Activated T-helper 2 cell treated with anti-CD3 and anti-CD28 coated beads, Interferon-gamma antibody, Interleukin-2, Interleukin-4, amounts not matched to agents 10 μg/mL and 5 μg/mL and 100 μg/mL, durations not matched to agents 14 hours and 24 hours and 36 hours (primary cell): ENCODE measurements at places on chromosomes 1 and 21. TPM values are rescaled to one million over a fixed set of nuclear protein-coding genes. Genes with fewer than 3 reads are reported as not detected.

The SLC1A7 gene
- not detected in 2 replicates for total RNA-seq

The B3GALT2 gene
- total RNA-seq: not detected in 2 replicates

The CXADR gene
- total RNA-seq: 0.39 and 0.64 TPM in 2 replicates

The TNFRSF1B gene
- 150 and 153 TPM in 2 replicates for total RNA-seq

DNA sequence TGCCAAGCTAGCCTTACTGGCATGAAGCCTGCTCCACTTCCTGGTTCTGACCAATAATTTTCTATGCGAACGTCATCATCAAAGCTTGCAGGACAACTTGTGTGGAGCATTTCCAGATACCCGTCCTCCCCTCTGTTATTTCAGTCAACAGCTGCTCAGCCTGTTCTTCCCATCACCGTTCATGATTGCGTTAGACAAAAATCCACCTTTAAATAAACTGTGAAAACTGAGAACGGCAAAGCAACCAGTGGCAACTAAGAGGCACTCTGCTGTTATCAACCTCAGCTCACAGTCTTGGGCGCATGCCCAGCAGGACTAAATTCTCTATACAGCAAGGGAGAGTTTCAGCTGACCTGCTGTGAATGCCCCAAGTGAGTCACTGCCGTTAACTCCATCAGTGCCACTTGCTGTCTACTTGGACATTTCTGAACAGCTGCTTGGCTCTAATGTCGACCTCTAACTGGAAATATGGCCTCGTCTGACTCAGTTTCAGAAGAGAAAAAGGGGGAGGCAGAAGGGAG is 207.4 kb upstream of the RUNX1 start:
- no peak for DNase-seq

DNA sequence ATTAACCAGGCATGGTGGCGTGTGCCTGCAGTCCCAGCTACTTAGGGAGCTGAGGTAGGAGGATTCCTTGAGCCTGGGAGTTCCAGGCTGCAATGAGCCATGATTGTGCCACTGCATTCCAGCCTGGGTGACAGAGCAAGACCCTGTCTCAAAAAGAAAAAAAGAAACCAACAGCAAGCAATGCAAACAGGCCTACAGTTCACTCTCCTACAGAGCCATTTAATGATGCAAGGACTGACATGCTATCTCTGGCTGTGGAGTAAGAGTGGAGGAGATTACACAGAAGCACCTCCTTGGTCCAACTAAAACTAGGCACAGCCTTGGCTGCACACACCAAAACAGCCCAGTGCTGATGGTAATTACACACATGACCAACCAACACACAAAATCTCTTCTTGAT is 127.5 kb upstream of the SOD1 start:
- DNase-seq: no peak

- no peak for DNase-seq
Measured at GRCh38 chr21:44552136-44552535, 831 bp upstream of the KRTAP10-2 start.

GRCh38 chr1:181061487-181061886 is 27.0 kb upstream of the IER5 start:
- no peak for DNase-seq

DNA sequence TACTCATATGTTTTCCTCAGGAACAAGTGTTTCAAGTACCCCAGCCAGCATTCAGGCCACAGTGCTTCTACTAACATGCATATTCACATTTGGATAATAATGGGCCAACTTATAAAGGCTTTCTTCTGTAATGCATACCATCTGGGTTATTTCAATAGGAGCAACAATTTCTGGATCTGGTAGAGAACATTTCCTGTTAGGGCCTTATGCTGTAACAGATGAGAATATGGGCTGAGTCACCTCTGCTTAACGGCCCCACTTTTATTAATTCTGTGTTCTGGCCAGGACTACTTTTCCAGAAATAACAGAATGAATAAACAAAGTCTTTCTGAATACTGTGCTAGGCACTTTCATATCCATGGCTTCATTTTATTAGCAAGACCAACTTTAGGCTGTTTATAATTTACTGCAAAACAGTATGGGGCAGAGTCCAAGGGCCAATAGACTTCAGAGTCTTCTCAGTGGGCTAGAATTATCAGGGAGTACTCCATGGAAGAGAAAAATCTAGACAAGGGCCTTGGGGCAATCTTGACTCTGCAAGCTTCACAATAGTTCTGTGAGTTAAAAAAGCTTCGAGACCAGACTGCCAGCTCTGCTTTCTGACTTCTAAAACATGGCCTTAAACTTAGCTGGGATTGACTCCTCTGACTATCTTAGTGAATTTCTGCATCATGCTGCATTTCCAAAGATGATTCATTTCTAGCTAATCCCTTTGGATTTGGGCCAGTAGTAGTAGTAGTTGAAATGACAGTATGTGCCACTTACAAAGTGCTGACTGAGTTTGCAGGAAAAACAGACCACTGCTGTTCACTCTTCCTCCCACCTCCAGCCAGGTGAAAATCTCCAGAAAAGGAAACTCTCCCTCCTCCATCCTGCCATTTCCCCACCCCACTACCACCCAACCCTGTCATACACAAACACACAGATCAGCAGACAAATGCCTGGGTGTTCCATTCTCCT is 8.2 kb upstream of the SSX2IP start:
- no peak for DNase-seq

DNA sequence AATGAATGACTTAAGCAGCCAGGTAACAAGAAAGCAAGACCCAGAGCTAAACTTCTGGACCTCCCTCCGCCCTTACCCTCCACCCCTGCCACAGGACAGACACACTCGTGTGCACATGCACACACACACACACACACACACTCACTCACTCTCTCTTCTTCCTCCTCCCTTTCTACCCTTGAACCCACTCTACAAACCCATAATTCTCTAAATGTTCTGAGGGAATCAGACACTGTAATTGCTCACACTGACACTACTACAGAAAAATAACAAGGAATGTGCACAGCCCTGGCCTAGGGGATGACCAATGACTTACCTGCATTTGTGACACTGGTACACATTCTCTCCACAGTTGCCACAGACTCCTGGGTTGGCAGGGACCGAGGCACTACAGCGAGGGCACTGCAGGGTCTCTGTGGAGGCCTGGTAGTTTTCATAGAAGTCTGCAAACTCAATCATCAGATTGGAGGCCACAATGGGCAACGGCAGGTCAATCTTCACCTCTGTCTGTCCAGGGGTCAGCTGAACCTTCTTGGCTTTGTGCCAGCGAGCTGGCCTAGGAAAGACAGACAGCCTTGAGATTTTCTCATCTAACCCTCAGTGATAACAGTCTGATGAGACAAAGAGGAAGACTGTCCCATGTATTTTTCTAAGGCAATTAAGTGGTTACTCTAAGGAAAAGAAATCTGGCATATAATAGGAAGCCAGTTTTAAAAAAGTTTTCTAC is 94.8 kb downstream of the UBR4 start:
- no peak for DNase-seq

DNA sequence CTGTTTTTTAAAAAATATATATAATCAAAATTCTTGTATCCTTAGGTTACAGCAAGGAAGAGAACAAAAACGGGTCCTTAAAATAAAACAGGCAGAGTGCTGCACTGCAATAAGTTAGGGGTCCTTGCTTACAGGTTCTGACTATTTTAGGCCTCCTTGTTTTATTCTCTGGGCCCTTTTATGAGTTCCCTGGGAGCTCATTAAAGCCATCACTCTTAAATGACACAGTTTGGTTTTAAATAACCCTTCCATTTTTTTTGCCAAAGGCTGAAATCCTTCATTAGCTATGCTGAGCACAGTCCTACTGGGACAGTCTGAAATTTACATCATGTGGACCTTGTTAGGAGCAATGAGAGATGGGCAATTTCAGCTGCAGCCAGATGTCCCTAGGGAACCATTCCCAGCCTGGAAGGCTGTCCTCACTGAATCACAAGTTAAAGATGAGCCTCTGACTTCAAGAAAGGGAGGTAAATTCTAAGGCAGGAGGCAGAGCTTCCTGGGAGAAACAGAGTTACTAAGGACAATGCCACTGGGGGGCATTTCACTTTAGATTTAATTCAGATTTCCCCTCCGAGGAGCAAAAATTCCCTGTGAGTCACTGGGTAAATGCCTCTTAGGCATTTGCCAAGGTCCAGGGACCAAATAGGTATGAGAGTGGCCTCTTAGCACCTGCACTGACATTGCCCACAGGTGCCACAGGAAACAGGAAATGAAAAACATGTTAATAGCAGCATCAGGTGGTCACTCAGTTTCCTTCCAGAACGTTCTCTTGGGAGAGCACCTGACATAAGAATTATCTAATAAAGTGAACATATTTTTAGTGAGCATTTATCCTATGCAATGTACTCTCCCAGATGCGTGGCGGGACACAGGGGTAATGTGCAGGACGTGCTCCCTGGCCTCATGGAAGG is 3.8 kb upstream of the MUL1 start:
- no peak for DNase-seq

GRCh38 chr1:6410248-6410893 is 9.3 kb downstream of the HES2 start:
- no peak for DNase-seq

DNA sequence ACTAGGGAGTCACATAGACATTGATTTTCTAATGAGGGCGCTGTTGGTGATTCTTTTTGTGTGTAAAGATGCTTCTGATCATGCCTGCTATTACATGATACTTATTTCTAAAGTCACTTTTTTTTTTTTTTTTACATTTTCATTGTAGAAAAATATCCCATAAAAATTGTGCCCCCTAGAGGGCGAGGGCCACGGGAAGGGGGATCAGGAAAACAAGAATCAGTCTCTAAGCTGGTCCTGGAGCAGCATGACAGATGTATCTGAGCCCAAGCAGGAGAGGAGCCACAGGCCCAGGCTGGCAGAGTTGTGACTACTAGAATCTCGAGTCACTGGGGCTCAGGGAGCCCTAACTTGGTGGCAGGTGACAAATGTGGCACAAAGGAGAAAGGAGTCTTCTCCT is 28.1 kb downstream of the ZSCAN20 start:
- no peak for DNase-seq

GRCh38 chr1:45456531-45456930 is 34.4 kb downstream of the TESK2 start:
- DNase-seq: no peak

DNA sequence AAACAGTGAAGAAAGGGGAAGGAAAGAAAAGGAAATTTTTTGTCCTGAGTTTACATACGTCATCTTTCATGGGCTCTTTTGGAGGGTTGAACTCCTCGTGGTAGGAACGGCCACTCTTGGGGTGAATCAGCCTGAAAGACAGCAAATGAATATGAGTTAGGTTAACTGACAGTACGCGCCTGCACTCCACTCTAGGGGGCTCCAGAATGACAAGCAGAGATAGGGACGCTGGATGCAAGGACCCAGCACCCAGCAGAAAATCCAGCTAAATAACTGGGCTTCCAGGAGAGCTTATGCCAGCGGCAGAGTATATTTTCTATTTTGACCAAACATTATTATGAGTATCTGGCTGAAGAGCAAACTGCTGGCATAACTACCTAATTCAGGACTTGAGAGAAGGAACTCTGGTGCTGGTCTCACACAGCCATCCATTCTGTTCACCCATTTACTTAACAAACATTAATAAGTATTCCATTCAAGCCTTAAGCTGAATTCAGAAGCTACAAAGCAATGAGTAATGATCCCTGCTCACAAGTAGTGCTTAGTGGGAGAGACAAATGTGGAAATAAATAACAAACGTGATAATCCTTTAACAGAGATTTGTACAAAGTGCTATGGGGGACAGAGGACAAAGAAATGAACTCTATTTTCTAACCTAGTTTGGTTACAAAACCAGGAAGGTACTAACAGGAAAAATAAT is 22.1 kb downstream of the AK2 start:
- DNase-seq: no peak

- no peak for DNase-seq
Measured at GRCh38 chr1:65939636-65940035, 146.9 kb downstream of the PDE4B start.
